ENCODE measurements at places on chromosomes 16 and 17.
A peak's percentile ranks its signal among the peaks of the same experiment; 100 is the strongest.

GRCh38 chr17:57357392-57357784, 101.1 kb downstream of the MSI2 start:
- DNase-seq, result no peak

GRCh38 chr17:17902376-17902775, 65.6 kb upstream of the SREBF1 start:
- no peak for DNase-seq

- no peak for DNase-seq
These were observed 2.7 kb downstream of the PPP1R1B start for GRCh38 chr17:39629494-39629880.

- DNase-seq, result no peak
These were observed 31.7 kb downstream of the ADCY7 start for GRCh38 chr16:50298075-50298460.

- DNase-seq, result peak; percentile 38
These were observed 88.5 kb downstream of the SMG6 start for GRCh38 chr17:2214929-2215615.

DNA sequence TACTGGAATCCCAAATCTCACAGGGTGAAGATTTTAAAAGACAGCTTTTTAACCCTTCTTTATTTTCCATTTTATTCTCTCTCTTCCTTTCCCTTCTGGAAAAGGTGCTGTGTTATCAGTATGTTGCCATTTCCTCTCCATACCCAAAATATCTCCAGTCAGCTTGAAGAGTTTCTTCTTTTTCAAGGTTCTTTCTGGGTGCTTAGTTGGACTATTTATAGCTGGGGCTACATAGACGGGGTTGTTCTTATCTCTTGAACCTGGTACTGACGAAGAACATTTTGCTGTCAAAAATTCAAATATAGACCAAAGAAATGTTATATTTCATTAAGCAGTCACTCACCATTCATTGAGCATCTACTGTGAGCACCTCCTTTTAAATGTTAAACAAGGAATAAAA, 48.6 kb downstream of the IST1 start:
- no peak for DNase-seq

DNA sequence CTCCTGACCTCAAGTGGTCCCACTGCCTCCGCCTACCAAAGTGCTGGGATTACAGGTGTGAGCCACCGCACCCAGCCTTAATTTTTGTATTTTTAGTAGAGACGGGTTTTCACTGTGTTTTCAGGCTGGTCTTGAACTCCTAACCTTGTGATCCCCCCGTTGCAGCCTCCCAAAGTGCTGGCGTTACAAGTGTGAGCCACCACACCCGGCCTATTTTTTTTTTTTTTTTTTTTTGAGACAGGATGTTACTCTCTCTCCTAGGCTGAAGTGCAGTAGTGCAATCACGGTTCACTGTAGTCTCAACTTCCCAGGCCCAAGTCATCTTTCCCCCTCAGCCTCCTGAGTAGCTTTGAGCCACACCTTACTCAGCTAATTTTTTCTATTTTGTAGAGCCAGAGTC, 3.1 kb upstream of the SNX11 start:
- DNase-seq, result peak; percentile 52

Data from CD4-positive, CD25-positive, alpha-beta regulatory T cell (primary cell).